ENCODE measurements at places on chromosomes 1 and 21.

DNA sequence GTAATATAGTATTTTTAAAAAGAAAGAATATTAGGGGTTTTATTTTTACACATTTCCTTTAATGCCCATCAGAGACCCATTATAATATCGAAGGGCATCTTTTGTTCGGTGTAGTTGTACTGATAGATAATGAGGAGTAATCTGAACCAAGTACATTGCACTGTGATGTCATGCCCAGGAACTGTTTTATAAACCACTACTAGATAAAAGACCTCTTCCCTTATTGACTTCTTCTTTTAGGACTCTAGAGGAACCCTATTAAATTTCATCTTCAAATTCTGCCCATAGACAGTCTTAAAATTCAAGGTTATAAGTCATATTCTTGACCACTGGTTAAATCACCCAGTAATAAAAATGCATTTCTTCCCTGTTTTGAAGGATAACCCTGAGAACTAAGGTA, 206.5 kb downstream of the NRIP1 start:
- no peak for DNase-seq

GRCh38 chr1:230267338-230268065, 158.6 kb downstream of the PGBD5 start:
- no peak for DNase-seq

DNA sequence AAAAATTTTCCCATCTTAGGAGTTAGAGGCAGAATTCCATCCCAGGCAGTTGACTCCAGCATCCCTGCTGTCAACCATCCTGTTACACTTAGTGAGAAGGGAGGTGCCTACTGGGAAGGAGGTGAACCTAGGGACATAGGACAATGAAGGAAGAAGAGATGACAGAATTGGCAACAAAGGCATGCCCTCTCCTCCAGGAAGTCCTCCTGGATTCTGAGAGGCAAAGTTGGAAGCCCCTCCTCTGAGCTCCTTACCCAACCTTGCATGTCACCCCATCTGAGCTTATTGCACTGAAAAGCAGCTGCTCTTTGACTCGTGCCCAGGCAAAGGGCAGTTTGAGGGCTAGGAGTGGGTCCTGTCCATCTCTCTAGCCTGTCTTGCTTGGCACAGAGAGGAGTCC, 66.9 kb downstream of the PAX7 start:
- DNase-seq, result no peak

GRCh38 chr1:204449678-204450280, 38.2 kb upstream of the PPP1R15B start:
- no peak for DNase-seq

GRCh38 chr1:233057836-233058235, 107.4 kb downstream of the NTPCR start:
- no peak for DNase-seq

DNA sequence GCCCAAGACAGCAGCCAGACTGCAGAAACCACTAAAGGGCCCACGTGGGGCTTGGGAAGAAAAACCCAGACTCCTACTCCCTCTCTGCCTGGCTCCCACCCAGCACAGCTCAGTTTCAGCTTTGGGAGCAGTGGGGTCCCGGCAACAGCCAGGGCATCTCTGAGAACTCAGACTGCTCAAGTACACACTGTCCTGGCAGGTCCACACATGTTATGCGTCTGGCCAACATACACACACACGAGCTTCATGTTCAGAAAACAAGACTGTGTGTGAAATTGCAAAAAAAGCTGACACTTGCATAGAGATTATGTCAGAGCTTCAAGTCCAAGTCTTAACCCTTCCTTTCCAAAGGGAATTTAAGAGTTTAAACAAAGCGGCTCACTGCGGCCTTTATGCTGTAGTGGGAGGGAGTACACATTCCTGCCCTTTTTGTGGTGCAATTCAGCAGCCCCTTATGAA, 136.6 kb upstream of the CD34 start:
- DNase-seq, result no peak

- DNase-seq, result no peak
Measured at GRCh38 chr1:77375990-77376389, 94.2 kb downstream of the AK5 start.

- no peak for DNase-seq
Measured at GRCh38 chr1:156063997-156064285, 3.0 kb downstream of the RAB25 start.

DNA sequence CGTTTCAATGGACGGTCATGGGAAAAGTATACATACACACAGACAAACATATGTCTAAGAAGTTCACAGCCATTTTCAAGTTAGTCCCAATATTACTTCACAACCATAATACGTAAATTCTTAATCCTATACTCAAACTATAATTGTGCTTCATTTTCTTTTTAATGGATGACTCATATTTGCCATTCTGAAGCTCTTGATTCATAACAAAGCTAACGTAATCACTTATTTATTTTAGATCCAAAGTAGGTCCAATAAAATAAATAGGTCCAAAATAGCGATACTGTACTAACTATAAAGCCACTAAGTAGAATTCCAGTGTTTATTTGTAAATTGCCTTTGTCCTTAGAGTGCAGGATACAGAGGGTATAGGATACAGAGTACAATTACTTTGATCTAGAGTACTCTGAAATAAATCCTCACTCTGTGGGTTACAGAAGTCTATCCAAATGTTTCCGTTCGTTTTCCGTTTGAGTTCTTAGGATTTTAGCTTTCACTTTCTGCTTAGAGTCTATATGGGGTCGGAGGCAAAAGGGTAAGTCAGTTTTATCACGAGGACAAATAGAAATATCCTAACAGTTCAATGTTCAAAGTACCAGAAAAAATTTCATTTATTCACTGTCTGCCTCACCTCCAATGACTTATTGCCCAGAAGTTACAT, 8.8 kb upstream of the C1orf115 start:
- DNase-seq, result no peak

DNA sequence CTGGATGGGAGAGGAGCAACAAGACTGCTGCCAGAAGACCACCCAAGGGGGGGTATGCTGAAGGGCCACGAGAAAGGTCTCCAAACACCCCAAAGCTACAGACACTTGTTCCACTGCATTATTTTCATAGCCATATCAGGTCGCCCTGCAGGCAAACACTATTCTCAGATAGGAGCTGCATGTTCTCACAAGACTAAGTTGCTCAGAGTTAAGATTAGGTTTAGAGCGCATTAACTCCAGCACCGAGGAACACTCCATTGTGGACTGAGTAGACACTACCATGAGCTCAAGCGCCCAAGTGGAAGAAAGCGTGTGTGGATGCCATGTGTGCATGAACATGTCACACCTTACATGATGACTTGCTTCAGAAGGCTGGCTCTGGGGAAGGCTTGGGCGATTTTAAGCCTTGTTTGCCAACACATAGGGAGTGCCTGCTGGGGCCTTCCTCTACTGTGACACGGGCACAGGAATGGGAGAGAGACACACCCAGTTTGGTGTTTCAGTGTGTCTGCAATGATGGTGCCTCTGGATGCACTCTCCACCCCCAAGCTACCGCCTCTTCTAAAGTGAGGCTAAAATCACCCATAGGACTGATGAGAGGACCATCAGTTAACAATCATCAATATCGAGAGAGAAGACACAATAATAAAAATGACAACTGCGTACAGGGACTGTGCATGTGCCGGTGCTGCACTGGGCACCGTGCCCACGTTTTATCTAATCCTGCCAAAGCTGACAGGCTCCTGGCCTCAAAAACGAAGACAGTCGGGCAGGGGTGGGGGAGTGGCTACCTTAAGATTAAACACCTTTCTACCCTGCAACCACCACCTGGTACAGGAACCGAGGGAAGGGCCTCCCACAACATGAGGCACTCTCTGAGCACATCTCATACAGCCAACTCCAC, 34.9 kb downstream of the SSBP3 start:
- no peak for DNase-seq

DNA sequence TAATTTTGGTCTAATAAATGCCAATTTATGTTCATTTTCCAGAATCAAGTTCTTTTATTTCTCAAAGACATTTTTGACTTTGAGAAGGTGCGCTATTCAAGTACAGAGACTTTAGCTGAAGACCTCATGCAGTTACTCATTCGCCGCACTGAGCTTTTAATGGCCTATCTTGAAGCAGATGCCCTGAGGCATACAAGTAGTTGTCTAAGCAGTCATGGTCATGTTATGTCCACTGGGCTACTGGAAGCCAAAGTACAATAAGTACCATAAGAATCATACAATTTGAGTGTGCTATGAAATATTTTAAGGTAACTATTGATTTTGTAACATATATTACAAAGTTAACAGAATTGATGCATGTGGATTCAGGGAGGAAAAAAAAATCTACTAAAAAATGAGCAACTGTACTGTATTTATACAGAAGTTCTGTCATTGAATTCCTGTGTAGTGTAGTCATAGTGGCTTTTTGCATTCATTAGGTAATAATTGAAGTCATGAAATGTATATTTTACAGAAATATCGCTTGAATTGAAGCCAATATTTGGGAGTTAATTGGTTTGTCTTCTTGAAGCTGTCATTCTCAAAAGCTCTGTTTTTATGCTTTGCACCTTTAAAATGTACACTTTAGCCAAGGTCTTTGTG, 13.5 kb upstream of the NEXN start:
- no peak for DNase-seq

- no peak for DNase-seq
Measured at GRCh38 chr1:115133440-115133839, 44.1 kb upstream of the TSPAN2 start.

- no peak for DNase-seq
Measured at GRCh38 chr1:195981448-195982139, 626.6 kb downstream of the KCNT2 start.

GRCh38 chr21:37710546-37711285, 205.5 kb downstream of the KCNJ6 start:
- DNase-seq, result no peak

DNA sequence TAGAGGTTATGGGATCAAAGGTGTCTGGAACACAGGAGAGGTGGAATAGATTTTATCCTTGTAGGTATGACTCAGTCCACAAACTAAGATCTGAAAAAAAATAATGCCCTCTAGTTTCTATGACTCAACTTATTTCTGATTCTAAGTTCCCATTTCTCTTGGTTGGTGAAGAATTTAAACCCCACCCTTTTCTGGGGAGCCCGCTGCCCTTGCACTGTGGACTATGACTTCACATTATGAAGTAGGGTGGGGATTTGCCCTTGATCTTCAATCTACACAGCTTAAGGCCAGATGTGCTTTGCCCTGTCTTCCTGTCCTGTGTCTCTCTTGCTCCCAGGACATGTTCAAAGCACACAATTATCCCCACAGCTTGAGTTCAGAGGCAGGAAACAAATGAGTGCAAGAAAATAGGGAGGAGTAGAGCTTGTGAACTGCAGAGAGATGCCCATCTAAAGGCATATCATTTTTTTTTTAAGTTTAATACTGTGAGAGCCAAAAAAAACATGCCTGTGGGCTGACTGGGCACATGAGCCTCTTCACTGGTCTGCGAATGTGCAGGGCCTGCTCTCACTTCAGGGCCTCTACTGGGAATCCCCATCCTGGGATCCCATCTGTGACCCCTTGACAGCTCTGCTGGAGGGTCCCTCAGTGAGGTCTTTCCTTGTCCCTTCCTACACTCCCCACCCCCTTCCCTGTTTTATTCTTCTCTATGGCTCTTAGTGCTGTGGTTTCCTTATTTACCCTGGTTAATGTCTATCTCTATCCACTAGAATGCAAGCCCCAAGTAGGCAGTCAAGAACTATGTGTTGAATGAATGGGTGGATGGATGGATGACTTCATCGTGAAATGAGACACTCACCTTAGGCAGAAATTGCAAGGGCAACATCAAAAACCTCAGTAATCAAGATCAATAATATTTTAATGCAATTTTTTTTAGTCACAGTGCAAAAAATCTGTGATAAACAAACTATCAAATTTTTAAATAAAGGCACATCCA, 61.5 kb downstream of the CD58 start:
- peak; percentile 51 for DNase-seq

DNA sequence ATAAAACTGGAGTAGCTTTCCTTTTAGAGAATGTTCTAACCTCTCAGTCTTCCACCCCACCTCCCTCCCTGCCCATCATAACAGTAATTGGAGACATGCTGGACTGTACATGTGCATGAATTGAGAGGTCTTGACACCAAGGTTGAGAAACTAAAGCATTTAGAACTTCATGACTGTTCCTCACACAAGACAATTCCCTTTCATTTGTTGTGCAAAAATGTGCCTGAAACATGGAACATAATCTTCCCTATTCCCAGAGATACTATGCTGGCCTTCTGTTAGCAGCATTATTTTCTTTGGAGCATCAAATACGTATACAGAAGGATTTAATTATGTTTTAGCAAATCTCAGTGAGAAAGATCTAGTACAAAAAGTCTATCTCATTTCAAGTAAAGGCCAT, 97.5 kb upstream of the KCNE2 start:
- DNase-seq, result no peak

DNA sequence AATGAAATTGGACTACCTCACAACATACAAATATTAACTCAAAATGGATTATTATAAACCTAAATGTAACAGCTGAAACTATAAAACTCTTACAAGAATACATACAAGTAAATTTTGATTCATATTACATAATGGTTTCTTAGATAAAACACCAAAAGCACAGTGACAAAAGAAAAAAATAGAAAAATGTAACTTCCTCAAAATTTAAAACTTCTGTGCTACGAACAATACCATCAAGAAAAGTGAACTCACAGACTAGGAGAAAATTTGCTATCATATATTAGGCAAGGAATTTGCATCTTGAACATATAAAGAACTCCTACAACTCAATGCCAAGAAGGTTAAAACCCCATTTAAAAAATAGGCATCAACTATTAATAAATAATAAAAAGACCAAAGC, 31.2 kb downstream of the ANGPTL3 start:
- DNase-seq, result no peak

DNA sequence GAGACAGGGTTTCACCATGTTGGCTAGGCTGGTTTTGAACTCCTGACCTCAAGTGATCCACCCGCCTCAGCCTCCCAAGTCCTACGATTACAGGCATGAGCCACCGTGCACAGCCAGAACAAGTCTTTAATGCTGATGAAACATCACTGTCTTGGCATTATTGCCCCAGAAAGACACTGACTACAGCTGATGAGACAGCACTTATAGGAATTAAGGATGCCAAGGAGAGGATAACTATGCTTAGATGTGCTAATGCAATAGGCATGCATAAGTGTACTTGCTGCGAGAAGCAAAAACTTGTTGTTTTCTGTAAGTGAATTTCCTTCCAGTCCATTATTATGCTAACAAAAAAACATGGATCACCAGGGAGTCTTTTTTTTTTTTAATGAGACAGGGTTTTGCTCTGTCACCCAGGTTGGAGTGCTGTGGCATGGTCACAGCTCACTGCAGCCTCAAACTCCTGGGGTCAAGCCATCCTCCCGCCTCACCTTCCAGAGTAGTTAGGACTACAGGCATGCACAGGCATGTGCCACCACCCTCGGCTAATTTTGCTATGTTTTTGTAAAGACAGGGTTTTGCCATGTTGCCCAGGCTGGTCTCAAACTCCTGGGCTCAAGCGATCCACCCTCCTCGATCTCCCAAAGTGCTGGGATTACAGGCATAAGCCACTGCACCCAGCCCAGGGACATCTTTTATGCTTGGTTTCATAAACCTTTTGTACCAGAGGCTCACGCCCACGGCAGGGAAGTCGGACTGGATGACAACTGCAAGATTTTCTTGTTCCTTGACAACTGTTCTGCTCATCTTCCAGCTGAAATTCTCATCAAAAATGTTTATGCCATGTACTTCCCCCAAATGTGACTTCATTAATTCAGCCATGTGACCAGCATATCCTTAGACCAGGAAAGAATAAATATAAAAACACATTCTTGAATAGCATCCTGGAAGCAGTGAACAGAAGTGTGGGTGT, 23.1 kb downstream of the RHEX start:
- no peak for DNase-seq
